ENCODE measurements at places on chromosomes 12 and 14. TPM values are rescaled to one million over a fixed set of nuclear protein-coding genes. Genes with fewer than 3 reads are reported as not detected.

GRCh38 chr12:16285586-16285985 is 8.1 kb upstream of the SLC15A5 start:
- DNase-seq: no peak

The DPY19L2 gene
- total RNA-seq: 9.6 TPM

- no peak for DNase-seq
Observed at GRCh38 chr14:103904493-103905107, 23.7 kb upstream of the TDRD9 start.

DNA sequence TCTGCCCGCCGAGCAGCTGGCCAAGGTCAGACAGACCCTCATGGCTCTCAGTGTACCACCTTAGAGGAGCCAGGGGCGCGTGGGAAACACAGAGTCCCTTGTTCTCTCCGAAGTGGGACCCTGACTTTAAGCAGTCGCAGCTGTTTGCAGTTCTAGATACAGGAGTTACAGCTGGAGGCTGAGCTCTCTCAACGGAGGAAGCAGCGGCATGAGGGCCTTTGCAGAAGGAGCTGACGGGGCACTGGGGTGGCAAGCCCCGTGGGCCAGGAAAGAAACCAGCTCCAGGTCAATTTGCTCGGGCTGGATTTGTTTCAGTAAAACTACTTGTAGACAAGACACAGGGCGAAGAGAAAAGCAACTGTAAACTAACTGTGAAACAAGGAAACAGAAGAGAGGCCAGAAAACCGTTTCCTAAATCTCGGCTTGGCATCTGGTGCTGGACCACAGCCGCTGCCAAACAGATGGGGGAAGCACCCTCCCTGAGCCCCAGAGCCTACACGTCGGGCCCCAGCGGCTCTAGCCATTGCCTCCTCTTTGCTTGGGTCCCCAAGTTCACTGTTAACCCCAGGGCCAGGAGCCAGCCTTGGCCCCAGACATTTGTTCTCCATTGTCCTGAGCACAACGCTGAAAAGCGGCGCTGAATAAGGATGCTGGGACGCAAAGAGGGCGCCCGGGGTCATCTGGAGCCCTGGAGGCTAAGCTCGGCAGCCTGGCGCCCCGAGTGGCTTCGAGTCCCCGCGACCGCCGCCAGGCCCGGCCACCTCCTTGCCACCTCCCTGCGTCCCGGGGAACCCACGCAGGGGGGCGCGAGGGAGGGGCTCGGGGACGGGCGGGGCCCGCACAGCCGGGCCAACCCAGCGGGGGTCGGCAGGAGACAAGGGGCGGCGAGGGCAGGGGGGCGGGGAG is 914 bp upstream of the PACS2 start:
- DNase-seq: no peak

DNA sequence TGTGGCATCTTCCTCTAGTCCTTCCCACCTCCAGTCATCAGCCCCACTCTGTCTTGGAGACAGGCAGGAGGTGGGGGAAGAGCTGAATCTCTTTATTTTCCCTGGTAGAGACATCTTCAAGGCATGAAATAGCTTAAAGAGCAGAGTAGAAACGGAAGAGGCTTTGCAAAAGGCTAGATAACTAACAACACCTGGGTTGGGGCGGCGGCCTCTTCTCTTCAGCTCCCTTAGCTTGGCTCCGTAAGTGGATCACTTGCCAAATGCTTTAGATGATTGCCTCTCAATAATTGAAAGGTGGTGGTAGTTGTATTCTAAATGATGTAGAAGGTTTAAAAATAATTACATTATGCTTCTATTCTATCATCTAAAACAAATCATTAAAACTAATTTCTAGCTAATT is 36.1 kb downstream of the SSPN start:
- no peak for DNase-seq

The TTC9 gene
- 6.1 TPM for total RNA-seq

The IFNG gene
- total RNA-seq: not detected

- DNase-seq: no peak
Observed at GRCh38 chr12:65490250-65490649, 211.8 kb downstream of the MSRB3 start.

The SIX4 gene
- 1.5 TPM for total RNA-seq

DNA sequence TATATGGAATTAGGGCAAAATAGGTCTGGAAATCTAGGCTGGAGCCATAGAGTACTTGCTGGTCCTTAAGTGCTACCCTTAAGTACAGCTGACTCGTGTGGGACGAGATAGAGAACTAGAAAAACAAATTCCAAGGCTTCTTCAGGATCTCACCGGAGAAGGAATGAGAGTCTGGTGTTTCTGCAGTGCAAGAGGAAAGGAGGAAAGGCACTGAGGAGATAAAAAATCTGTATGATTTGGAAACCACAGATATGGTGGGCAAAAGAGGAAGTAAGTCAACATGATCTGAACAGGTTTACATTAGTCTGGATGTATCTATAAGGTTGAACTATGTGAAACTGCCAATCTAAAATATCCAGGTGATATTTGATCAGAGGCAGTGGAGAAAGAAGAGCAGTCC is 134.4 kb upstream of the SOX5 start:
- no peak for DNase-seq

The SLC2A3 gene
- 71.7 TPM for total RNA-seq

GRCh38 chr12:111443086-111443485 is 37.4 kb downstream of the SH2B3 start:
- DNase-seq: no peak

GRCh38 chr12:106358396-106359241 is 1.1 kb downstream of the POLR3B start:
- DNase-seq: no peak

DNA sequence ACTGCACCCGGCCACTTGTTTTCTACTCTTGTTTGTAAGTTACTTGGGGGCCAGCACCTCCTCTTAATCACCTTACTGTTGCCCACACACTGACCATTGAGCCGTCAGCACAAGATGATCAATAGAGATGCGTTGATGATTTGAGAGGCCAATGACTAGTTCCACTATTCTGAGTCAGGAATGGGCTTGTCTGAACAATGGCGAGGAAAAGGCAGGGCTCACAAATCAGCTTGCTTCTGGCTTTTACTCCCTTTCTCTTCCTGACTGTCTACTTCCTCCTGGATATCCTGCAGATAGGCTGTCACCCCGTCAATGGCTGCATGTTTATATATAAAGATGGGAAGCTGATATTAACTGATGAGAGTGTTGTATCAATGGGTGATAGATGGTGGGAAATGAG is 29.1 kb upstream of the HDAC7 start:
- no peak for DNase-seq

DNA sequence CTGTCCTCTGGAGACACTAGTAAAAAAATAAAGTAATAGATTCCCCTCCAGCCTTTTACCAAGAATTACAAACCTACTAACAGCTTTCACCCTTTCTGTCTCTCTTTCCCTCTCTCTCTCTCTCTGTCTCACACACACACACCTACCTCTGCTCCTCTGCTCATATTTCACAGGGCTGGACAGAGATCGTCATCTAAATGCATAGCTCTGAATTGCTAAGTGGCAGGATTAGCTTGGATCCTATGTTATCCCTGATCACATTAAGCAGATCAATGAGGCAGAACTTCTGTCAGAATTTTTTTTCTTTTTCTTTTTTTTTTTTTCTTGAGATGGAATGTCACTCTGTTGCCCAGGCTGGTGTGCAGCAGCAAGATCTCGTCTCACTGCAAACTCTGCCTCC is 22.9 kb downstream of the VCPKMT start:
- no peak for DNase-seq

DNA sequence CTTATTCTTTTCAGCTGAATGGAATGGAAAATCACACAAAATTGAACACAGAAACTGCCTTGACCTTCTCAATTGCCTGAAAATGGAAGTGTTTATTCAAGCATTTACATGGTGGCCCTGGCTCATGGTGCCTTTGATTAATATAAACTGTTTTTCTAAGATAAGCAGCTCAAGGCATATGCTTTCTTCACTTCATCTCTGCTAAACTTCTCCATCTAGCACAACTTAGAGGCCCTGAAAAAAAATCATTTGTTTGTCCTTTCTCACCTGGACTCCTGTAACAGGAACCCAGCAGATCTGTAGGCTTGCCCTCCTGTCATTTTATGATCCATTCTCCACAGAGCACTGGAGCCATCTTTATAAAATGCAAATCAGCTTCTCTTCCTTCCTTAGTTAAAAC is 117.5 kb upstream of the KRR1 start:
- DNase-seq: no peak

- no peak for DNase-seq
Observed at GRCh38 chr12:79895071-79895470, 39.8 kb downstream of the PPP1R12A start.

DNA sequence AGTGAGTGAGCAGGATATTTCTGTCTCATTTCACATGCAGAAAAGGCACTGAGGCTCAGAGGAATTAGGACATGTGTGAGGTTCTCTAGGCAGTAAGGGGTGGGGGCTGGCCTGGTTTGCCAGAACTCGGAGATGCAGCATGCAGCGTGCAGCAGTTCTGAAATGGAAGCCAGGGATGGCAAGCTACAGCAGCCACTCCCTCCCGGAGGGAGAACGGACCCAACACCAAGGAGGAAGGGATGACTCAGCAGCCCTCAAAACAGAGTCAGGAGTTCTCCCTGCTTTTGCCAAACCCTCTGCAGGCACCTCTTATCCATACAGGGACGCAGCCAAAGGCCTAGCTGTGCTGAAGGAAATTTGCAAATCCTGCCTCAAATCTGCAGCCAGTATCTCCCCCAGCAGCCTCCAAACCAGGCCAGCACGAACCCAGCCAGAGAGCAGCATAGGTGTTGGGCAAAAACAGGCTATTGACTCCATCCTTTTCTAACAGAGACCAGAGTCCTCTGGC is 10.3 kb upstream of the SERPINA3 start:
- DNase-seq: peak; percentile 98

DNA sequence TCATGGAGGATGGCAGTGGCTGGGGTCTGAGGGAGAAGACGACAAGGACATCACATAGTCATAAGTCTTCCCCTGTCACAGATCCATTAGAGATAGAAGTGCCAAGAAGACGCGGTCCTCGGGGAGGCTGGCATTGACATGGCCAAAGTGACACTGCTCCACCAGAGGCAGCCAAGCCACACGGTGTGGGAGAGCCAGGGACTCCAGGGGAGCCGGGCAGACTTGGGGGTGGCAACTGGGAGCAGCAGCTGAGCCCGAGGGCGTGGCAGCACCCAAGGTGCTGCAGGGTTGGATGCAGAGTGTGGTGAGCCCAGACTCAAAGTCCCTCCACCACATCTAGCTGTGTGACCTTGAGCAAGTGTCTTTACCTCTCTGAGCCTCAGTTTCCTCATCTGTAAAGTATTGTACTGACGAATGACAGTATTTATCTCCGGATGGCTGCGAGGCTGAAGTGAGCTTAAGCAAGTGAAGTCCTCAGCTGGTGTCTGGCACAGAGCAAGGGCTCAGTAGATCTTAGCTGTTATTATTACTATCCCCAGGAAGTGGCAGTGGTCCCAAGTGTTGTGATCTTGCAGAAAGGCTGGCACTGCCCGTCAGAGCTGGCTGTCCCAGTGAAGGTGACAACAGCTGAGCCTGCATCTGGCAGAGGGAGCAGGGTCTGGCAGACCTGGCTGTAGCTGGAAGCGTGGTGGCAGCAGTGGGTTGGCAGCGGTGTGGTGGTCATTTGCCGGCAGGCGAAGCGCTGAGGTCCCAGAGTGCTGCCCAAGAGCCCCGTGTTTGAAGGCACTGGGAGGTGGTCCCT is 54.9 kb downstream of the ZNF664 start:
- DNase-seq: no peak

- DNase-seq: no peak
Observed at GRCh38 chr14:71549421-71550050, 382.7 kb upstream of the RGS6 start.

GRCh38 chr14:95288672-95289322 is 30.9 kb downstream of the CLMN start:
- peak; percentile 52 for DNase-seq

DNA sequence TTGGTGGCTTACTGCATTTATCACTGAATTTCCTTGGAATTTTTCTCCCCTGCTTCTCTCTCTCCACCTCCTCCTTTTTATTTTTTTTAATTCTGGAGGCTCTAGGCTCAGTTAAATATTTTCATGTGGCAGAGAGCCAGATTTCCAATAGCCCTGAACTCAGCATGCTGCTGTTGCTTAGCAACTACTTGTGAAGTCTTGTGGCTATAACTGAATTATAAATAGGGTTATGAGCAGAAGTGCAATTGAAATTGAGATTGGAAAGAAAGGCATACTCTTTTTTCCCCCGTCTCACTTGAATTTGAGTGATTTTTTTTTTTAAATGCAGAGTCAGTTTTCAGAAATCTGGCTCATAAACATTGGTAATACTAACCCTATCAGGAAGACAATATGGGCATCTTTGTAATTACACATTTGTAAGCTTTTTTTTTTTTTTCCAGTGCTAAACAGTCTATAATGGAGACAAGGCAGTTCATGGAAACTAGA is 38.3 kb downstream of the ATF7IP start:
- DNase-seq: no peak

The SRRM4 gene
- under 0.01 TPM for total RNA-seq

GRCh38 chr14:66043921-66044320 is 442.2 kb upstream of the CCDC196 start:
- no peak for DNase-seq

DNA sequence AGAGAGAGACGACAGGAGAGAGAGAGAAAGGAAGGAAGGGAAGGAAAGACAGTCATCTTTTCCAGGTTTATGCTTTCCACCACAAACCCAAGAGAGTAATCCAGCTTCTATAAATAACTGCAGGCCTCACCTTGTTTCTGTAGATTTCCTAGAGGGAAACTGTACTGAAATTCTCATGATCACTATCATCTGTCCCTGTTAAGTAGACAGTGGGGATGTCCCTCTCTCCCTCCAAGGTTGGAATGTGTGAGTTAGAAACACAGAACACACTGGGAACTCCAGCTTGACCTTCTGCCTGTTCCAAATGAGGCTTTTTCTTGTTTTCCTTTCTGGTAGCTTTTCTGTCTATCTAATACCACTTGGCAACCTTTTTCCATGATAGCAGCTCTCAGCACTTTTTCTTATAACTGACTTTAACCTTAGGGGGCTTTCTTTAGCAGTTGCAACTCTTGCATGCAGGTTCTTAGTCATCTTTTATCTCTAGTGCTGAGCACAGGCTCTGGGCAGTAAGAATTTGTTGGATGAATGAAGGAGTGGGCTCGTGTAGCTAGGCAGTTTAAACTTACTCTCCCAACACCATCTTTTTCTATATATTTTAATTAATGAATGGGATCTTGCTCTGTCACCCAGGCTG is 22.8 kb upstream of the FBXO33 start:
- no peak for DNase-seq

GRCh38 chr12:107196681-107197080 is 103.3 kb upstream of the CRY1 start:
- no peak for DNase-seq

DNA sequence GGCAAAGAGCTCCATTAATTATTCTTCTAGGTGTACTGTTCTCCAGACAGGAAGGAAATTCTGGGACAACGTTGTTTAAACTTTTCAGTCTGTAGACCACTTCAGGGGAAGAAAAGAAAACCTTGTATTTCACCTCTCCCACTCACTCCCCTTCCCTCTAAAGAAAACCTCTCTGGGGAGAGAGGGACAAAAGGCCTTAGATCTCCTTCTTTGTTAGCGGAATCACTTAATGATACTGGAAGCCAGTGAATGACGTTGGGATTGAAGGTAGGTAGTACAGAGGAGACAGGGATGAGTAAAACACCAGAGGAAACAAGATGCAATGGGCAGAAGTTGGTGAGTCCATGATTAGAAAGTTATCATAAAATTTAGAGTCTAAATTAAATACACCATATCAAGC is 38.7 kb upstream of the SGPP1 start:
- DNase-seq: no peak
